Cortex of kidney (tissue), 1 donor: ENCODE measurements at places on chromosomes 6 and 20.
A peak's percentile ranks its signal among the peaks of the same experiment; 100 is the strongest.

DNA sequence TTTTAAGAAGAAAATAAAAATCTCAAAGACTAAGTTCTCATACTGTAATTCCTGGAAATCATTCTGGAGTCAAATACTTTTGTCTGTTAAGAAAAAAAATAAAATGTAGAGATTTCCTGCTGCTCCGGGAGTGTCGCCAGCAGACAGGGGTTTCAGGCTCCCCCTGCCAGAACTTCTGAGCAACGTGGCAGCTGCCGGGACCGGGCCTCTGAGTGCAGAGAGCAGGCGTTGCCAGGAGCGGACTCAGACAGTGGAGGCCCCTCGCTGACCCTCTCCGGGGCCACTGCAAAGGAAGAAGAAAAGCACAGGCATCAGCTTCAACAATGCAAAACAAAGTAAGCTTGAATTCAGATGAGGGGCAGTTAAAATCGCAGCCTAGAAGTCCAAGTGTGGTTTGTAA, 95.5 kb downstream of the THBS2 start:
- no peak for DNase-seq

DNA sequence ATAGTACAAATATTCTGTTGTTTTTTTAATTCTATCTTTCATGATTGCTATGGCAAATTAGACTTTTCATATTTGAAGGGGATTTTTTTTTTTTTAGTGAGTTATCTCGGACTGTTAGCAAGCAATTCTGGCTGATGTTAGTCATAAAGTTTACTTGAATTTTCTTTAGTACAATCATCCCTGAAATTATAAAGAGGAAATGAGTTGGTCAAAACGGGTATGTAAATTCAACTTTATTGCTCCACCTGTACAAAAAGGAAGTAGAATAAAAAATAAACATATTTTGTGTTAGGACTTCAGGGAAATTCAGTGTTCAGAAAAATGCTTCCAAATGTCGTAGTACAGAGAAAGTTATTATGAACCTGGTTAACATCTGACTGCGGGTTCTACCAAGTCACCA, 40.3 kb downstream of the PPP1R14C start:
- DNase-seq, result no peak

GRCh38 chr20:39849171-39849570, 839.9 kb downstream of the MAFB start:
- DNase-seq, result no peak

DNA sequence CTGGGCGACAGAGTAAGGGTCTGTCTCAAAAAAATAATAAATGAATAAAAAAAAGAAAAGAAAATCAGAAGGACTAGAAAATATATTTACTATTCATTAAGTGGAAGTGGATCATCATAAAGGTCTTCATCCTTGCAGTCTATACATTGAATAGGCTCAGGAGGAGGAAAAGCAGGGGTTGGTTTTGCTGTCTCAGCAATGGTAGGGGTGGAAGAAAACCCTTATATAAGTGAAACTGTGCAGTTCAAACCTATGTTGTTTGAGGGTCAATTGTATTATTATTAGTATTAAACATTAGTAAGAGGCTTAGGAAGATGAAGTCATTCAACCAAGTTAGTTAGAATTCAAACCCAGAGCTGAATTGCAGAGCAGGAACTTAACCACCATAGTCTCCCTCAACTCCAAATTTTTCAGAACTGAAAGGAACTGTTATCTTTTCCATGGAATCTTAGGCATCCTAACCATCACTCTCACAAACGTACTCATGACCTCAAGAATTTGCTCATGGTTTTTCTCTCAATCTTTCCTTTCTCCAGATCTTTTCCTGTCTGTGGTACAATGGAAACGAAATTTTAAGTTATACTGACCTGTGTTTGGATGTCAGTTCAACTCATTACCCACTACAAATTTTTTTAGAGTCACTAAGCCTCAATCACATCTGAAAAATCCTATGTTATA, 7.7 kb upstream of the SMIM13 start:
- DNase-seq, result no peak

GRCh38 chr6:146543211-146543939, at the start of gene RAB32:
Gene RAB32 (plus strand): TSS chr6:146543833. CDS start chr6:146543872, 39 bp downstream.
- DNase-seq, result peak; percentile 67

GRCh38 chr20:22698259-22698842, 114.0 kb upstream of the FOXA2 start:
- no peak for DNase-seq

GRCh38 chr6:35804996-35805736, at the start of gene LHFPL5:
Gene LHFPL5 (plus strand): TSS chr6:35805352. CDS start chr6:35805671, 319 bp downstream.
- no peak for DNase-seq

GRCh38 chr6:34664256-34664971, 32.2 kb downstream of the ILRUN start:
- DNase-seq, result no peak

DNA sequence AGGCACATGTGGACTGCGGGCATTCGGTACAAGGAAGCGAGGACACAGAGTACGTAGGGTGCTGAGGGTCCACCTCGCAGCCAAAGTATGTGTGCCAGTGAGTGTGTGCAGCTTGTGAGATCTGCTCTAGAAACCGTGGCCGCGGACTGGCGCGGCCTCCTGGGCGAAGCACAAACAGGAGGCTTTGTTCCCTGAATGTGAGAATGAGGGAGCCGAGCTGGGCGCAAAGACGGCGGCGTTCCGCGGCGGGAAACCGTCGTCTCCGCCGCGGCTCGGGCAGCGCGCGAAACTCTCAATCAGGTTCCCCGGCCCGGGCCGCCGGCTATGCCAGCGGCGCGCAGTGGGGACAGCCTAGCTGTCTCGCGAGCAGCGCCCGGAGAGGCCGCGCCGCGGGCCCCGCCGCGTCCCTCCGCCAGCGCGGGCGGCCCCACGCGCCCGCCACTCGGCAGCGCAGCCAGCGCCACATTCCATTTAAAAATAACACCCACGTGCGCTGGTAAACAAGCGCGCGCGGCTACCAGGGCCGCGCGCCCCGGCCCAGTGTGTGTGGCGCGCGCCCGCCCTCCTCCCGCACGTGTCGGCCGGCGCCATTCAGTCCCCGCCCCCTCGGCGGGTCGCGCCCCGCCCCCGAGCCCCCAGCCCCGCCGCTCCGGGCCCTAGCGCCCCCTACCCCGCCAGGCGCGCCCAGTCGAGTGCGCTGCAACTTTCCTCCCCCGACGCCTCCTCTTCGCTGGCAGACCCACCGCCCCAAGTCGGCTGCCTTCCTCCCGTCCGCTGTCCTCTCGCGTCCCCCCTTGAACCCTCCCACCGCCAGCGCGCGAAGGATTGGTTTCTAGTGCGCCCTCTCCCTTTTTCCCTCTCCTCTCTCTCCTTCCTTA, 3.0 kb upstream of the FOXO3 start:
- DNase-seq, result no peak

GRCh38 chr6:73129653-73130443, 95.4 kb downstream of the KHDC1L start:
- DNase-seq, result no peak

GRCh38 chr6:161225681-161226008, 48.2 kb downstream of the AGPAT4 start:
- no peak for DNase-seq

DNA sequence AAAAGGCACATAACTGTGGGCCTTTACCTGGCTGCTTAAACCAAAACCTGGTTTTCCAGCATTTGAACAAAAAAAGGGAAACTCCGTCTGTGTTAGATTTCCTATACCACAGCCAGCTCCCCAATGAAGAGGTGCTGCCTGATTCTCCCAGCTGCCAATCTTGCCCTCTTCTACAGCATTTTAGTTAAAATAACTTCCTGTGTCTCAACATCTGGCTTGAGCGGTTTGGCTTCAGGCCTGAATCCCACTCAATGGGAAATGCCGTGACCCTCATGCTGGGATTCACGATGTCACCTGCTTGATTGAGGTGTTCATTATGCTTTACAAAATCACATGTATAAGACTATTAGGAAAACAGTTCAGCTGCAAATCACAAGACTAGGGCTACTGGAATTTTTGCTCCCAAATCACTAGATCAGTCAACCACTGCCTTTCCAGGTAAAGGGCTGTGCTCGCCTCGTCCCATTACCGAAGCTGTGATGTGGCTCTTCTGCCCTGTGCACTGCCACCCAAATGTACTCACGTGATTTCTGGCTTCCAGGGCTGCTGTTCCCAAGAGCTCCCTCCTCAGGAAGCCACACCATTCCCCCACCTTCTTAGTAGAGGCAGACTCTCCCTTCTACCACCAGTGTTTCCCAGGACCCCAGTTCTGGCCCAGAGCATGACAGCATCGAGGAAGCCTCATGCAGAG, 94.6 kb downstream of the PSMG4 start:
- DNase-seq, result no peak

DNA sequence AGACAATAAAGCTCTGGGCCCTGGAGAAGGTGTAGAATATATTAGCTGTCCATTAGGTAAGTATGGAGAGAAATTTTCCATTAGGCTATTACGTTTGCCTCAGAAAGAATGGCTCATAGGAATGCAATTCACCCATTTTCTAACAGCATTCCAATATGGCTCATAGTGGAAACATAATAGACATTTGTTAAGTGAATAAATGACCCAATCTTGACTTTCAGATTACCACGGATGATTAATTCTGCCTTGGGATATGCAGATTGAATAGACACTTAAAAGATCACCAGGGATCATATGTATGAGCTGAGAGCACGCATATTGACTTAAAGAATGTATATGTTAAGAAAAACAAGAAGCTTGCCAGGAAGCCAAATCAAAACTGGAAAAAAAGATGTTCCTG, 209.1 kb upstream of the CDYL start:
- no peak for DNase-seq

DNA sequence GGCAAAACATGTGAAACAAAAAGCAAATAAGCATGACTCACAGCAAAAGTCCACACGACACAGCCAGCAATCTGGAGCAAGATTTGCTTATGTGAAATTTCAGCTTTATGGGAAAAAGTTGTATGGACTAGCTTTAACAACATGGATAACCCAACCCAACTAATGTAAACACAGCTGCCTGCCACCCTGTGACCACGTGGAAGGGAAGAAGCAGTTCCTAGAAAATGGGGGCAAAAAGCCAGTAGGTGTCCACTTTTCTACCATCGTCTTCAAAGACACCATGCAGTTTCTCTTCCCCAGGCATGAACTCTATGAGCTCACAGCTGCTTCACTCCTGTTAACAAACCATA, 425.4 kb upstream of the RNF217 start:
- DNase-seq, result no peak

DNA sequence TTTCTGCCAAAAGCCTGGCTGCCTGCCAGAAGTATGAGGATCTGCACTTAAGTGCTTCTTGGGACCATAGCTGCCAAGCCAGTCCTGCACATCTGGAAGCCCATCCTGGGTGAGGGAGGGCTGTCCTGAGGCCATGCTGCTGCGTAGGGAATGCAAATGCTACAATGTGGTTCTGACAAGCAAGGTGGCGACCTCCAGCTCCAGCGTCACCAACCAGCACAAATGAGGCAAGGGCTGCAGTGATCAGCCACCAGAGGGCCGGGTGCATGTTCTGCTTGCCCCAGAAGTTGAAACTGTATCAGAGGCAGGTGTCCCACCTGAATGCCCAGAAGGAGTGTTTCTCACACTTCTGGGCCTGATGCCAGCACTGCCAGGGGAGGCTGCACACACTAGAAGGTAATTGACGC, 99.1 kb upstream of the KCNQ5 start:
- DNase-seq, result no peak

DNA sequence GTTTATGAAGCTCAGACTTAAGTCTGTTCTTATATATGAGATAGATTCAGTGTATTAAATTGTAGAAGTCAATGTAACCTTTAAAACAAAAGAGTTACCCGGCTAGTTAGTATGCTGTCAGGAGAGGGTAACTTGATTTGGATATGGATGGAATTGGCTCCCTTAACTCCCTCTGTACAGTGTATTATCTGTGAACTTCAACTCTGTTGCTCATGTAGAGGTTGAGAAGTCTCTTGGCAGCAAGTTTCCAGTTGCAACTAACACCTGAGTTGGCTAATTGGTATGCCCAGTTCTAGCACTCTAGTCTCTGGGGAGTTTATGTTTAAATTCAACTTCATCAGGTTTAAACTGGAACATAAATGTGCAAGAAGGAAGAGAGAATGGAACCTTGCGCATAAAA, 111.0 kb downstream of the NCOA3 start:
- DNase-seq, result no peak

GRCh38 chr6:137964876-137965275, 97.8 kb downstream of the TNFAIP3 start:
- no peak for DNase-seq

DNA sequence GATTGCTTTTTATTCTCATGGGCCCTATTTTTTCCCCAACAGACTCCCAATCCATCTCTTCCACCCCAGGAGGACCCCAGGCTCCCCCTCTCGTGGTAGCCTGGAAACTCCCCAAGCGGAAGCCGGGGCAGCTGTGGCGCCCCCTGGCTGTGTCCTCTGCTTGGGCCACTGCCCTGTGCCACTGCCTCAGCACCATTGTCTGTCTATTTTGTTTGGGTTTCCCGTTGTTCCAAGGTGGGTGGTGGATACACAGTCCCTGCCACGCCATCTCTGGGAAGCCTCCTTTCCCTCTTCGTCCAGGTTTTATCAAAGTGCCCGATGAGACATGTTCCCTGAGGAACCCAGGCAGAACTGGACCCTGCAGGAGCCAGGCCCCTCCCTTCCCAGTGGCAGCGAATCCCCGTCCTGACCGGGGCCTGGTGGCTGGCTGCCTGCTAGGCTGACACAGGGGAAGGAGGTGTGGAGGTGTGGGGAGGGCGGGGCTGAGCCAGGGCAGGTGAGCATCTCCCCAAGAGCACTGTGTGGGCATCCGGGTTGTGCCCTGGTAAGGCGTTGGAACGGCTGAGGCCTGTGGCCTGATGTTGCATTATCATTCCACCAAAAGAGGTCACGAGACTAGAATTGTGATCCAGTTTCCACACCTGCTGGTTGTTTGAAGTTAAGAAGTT, 228.2 kb downstream of the CDH4 start:
- DNase-seq, result no peak

DNA sequence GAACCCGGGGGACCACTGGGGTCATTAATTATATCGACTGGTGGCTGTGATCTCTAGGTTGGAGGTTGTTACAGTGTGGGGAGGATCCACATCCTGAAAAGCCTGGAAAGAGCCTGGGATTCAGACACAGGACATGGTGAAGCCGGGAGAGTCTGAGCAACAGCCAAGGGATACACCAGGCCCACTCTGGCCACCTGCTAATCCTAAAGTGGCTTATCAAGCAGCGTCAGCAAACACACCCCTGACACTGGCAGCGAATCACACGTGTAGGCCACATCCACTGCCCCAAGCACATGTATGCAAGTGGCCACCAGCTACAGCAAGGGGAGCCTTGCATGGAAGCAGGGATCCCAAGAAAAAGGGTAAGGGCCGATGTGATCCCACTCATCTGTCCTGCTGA, 41.0 kb downstream of the GFOD1 start:
- DNase-seq, result no peak

DNA sequence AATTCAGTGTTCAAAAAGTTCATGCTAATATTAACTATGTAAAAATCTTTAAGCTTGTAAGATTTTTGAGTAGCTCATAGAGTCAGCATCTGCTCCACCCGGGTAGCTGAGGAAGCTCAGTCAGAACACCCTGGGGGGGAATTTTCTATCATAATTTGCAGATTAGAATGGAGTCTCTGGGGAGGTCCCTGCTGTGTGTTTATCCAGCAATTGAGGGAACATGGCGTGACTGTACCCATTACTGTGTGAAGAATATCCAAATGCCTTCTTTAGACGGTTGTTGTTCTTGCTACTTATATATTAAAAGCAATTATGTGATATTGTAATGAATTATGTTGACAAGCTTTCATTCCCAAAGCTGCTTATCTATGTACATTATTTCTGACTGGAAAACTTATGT, 64.8 kb downstream of the AIG1 start:
- DNase-seq, result no peak
